ENCODE measurements at places on chromosomes 12 and 14. TPM values are rescaled to one million over a fixed set of nuclear protein-coding genes. Genes with fewer than 3 reads are reported as not detected.

DNA sequence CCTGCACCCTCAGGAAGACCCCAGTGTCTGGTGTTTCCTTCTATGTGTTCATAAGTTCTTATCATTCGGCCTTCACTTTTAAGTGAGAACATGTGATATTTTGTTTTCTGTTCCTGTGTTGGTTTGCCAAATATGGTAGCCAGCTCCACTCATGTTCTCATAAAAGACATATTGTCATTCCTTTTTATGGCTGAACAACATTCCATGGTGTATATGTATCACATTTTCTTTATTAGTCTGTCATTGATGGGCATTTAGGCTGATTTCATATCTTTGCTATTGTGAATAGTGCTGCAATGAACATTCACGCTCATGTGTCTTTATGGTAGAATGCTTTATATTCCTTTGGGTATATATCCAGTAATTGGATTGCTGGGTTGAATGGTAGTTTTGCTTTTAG lies 645.1 kb downstream of the SLC16A7 start:
- DNase-seq = no peak

GRCh38 chr12:100741084-100741711 lies 53.4 kb upstream of the ANO4 start:
- no peak for DNase-seq

DNA sequence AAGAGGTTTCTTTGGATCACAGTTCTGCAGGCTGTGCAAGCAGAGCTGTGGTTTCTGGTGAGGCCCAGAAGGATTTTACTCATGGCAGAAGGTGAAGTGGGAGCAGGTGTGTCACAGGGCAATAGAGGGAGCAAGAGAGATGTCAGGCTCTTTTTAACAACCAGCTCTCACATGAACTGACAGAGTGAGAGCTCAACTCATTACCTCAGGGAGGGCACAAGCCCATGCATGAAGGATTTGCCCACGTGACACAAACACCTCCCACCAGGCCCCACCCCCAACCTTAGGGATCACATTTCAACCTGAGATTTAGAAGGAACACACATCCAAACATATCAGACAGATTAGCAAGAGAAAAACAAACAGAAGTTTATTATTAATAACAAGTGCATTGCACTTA lies 470.4 kb downstream of the GALC start:
- DNase-seq = no peak

GRCh38 chr14:72830356-72830755 lies 63.5 kb downstream of the DPF3 start:
- no peak for DNase-seq

Gene PPM1H
- not detected for total RNA-seq

Gene MEG3
- not detected for total RNA-seq

Gene KRT74
- total RNA-seq = not detected

Gene ITGA7
- total RNA-seq = 1.1 TPM

Gene AACS
- total RNA-seq = 26.7 TPM

GRCh38 chr14:35045798-35046047 lies 349 bp upstream of the FAM177A1 start:
- DNase-seq = no peak

- DNase-seq = no peak
Measured at GRCh38 chr14:86012461-86012860, 482.5 kb downstream of the FLRT2 start.

DNA sequence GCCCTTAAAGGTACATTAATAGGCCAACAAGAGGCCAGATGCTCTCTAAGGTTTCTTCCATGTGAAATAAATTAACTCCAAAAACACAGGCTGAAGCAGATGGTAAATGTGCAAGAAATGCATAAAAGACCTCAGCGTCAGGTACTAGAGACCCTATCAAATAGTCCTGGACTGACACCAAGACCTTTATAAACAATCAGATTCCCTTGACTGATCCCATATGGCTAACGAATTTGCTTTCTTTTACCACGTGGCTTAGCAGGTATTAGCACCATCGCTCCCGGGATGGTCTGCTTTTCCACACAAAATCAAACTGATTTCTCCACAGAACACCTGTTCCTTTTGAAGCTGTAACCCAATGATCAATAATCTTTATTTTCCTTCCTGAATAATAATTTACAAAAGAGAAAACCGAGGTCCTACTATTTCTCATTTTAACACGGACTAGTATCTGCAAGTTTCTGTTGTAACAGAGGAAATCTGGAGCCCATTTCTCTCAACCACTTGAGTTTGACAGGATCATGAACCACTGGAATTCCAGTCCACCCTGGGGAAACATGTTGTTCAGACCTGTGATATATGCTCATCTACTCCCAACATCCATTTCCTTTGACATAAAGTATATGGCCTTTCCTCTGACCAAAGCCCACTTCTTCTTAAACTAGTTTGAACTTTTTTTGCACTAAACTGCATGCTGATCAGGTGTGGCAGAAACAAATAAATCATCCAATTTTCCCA lies 48.2 kb upstream of the DAAM1 start:
- DNase-seq = no peak

GRCh38 chr12:62044450-62045135 lies 215.6 kb upstream of the USP15 start:
- no peak for DNase-seq

DNA sequence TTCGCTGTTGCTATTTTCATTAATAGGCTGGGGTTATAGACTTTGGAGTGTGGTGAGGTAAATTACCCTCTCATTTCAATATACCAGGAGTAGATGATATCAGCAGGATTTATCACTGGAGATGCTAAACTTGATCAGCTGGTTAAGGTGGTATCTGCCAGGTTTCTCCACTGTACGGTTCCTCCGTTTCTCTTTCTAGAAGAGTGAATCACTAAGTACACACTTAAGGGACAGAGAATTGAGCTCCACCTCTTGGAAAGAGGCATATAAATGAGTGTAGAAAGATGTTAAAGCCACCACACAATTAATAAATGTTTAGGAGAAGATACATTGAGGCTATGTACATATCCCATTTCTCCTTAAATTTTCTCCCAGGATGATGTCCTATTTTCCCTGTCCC lies 277.4 kb upstream of the GRIP1 start:
- no peak for DNase-seq

DNA sequence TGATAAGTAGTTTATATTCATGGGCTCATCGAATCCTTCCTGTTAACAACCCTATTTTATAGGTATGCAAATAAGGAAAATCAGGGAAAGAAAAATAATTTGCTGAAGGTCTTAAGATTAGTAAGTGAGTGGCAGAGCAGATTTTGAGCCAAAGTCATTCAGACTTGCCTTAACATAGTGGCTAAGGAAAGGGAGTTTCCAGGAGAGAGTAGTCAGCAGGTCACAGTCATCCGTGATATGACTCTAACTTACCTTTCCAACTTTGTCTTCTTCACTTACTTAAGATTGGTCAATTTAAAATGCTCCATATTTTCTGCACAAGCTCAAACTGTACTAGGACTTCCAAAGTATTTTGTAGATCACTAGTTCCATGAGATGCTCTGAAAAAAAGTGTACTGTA lies 46.6 kb downstream of the AKAP6 start:
- no peak for DNase-seq

DNA sequence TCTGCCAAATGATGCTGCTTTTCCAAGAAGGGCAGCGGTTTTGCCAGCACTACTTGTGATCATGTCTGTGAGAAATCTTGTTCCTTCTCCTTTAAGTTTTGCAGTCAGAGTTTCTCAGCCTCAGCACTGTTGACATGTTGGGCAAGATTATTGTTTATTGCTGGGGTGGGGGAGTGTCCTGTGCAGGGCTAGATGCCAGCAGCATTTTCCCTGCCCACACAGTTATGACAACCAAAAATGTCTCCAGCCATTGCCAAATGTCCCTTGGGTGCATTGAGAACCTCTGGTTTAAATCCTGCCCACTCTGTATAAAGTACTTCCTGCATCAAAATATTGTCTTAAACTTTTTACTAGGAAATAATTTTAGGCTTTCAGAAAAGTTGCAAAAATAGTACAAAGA lies 20.0 kb downstream of the TMEM132C start:
- no peak for DNase-seq

GRCh38 chr14:65356327-65356836 lies 56.1 kb upstream of the FUT8 start:
- DNase-seq = no peak

Gene LRP1-AS
- not detected for total RNA-seq

Gene KCNH5
- not detected for total RNA-seq

DNA sequence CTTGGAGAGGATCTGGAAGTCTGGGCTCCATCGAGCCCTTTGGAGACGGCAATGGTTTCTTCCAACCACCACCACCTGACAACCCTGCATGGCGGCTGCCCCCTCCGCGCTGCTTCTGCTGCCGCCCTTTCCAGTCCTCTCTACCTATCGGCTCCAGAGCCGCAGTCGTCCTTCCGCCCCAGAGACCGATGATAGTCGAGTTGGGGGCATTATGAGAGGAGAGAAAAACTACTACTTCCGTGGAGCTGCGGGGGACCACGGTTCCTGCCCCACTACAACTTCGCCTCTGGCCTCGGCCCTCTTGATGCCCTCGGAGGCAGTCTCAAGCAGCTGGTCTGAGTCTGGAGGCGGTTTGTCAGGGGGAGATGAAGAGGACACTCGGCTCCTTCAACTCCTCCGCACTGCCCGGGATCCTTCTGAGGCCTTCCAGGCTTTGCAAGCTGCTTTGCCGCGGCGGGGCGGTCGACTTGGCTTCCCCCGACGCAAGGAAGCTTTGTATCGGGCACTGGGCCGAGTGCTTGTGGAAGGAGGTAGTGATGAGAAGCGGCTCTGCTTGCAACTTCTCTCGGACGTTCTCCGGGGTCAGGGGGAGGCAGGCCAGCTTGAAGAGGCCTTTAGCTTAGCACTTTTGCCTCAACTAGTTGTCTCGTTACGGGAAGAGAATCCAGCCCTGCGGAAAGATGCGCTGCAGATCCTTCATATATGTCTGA lies 499 bp downstream of the TOGARAM1 start:
- peak; percentile 29 for DNase-seq

- DNase-seq = no peak
Measured at GRCh38 chr12:112830901-112831300, 39.4 kb downstream of the RPH3A start.

Gene FSCB
- not detected for total RNA-seq

DNA sequence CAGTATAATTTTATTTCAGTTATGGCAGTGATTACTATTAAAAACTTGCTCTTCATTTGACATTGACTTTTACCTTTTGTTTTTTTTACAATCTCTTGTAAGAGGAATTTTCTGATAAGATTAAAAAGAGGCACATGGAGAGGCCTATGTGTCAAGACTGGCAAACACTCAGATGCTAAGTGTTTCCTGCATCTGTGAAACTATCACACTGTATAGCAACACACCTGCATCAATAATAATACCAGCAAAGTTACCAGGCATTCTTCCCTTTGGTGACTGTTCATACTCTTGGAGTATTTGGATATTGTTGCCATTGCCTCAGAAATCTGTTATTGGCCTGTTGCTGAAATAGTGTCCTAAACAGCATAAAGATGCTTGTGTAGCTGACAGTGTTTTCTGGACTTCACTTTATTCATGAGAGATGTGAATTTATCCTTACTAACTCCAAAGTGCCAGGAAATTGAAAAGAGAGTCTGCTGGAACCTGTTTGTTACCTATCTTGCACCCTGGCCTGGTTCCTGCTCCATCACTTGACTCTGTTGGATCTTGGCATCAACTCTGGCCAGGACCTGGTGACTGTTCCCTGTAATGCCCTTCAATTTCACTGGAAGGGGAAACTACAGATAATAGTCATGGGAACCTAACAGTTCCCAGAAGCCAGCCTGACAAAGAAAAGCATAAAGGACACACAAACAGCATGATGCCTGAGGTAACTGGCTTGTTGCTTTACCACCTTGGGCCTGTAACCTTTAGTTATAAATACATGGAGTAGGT lies 19.8 kb downstream of the SLC16A7 start:
- DNase-seq = no peak

DNA sequence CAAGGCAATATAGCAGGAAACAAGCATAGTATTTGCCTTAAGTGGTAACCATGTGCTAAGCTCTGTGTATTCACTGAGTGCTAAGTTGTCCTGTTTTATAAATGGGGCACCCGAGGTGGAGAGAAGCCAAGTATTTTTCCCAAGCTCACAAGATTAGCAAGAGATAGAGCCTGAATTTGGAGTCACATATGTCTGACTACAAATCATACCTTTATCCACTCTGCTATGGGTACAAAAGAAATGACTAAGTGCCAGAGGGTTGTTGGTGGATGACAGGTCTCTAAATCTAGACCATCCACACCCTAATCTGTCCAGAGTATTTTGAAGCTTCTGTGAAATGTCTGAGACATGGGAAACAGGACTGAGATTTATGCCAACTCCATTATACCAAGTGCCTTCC lies 182.1 kb upstream of the SEL1L start:
- DNase-seq = no peak

GRCh38 chr12:54980341-54980740 lies 4.2 kb downstream of the TESPA1 start:
- DNase-seq = no peak

GRCh38 chr12:31216479-31216878 lies 109.5 kb downstream of the SINHCAF start:
- DNase-seq = no peak

Gene STXBP6
- not detected for total RNA-seq

GRCh38 chr12:55060470-55060869 lies 40.7 kb downstream of the NEUROD4 start:
- DNase-seq = peak; percentile 9

DNA sequence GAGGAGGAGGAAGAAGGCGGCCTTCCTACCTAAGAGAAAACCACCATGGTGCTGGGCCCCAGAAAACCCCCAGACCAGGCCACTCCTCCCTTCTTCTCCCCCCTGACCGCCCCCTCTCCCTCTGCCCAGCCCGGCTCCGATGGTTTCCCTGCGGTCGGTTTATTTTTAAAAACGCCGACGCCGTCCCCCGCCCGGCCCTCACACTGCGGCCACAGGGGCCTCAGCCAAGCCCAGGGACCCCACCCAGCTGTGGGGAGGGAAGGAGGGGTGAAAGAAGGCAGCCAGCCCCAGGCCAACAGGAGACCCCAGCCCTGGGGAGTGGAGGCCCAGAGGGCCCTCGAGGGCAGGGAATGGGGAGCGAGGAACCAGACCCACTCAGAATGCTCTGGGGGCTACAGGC lies 3.4 kb downstream of the SP7 start:
- DNase-seq = no peak

- no peak for DNase-seq
Measured at GRCh38 chr14:94158239-94158883, 15.8 kb upstream of the PPP4R4 start.

- DNase-seq = no peak
Measured at GRCh38 chr12:121600702-121601336, 20.0 kb upstream of the KDM2B start.

Gene DIO2
- total RNA-seq = not detected

GRCh38 chr14:37145395-37145794 lies 27.0 kb downstream of the SLC25A21 start:
- DNase-seq = no peak

DNA sequence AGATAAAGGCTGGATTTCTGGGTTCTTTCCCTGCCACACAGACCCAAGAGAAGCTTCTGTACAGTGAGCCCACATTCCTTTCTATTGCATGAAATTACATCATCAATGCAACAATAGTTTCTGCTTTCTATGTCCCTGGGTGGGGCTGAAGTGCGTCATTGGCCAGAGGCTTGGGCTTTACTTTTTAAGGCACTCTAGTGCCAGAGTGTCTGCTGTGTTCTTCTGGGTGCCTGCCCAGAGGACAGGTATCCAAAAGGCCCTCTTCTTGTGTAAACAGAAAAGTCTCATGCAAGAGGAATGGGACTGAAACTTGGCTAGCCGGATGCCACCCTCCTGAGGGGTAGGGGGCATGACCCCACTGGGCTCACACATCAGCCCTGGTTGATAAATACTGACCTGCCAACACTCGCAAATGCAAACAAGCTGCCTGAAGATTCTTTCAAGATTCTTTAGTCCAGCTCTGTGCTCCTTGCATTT lies 5.9 kb downstream of the KRT86 start:
- DNase-seq = no peak

GRCh38 chr12:52148464-52149181 lies 43.2 kb downstream of the KRT80 start:
- DNase-seq = no peak

GRCh38 chr14:29310757-29311156 lies 544.2 kb downstream of the FOXG1 start:
- DNase-seq = no peak
